Neuronal stem cell (in vitro differentiated cells): ENCODE measurements at places on chromosomes 3 and 15.

DNA sequence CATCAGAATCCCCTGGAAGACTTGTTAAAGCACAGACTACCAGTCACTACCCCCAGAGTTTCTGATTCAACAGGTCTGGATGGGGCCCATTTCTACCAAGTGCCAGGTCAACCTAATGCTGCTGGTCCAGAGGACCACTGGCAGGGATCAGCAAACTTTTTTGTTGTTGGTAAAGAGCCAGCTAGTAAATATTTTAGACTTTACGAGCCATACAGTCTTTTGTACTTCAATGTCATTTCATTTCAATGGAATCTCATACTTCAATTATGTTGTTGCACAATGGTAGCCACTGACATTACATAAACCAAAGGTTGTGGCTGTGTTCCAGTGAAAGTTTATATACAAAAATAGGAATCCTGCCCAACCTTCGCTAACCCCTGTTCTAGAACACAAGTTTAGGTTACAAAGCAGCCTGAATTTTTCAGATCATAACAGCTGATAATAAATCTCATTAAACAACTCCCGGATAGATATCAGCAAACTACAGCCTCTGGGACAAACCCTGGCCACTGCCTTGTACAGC lies 28.7 kb downstream of the ULK4 start:
- no peak for DNase-seq

DNA sequence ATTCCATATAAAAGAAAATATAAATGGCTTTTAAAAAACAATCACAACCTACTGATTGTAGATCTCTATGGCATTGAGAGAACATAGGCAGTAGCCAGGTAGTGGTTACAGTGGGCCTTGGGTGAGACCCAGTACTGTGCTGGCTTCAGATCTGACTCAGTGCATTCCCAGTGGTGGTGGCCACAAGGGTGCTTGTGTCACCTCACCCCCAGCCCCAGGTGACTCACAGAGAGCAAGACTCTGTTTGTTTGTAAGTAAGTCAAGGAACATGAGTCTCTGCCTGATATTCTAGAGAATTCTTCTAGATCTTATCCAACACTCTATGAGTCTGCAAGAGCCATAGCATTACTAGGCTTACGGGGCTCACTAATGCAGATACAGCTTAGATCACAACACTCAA lies 118.8 kb upstream of the AZI2 start:
- no peak for DNase-seq

GRCh38 chr3:39011191-39011736 lies 40.5 kb downstream of the SCN11A start:
- no peak for DNase-seq

GRCh38 chr3:14118400-14119381 lies 6.0 kb downstream of the CHCHD4 start:
- DNase-seq, result no peak

- no peak for DNase-seq
These were observed 112.6 kb downstream of the GABRB3 start for GRCh38 chr15:26660241-26660640.

DNA sequence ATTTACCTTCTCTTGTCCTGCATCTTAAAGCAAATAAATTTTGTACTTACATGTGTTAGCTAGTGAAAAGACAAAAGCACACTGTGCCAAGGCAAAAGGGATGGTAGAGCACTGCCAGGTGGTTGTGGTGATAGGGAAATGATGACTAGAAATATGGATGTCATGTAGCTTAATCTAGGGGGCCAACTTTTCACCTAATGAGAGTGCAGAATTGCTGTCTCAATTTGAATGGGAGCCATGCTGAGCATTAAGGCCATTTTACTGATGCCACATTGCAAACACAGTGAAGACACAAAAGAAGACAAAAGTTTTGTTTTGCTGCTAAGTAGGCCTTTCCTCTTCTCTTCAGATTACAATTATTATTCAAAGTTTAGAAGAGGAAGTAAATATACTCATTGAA lies 274.7 kb downstream of the PDCD6IP start:
- no peak for DNase-seq

GRCh38 chr3:34213478-34213877 lies 415.0 kb downstream of the PDCD6IP start:
- no peak for DNase-seq

DNA sequence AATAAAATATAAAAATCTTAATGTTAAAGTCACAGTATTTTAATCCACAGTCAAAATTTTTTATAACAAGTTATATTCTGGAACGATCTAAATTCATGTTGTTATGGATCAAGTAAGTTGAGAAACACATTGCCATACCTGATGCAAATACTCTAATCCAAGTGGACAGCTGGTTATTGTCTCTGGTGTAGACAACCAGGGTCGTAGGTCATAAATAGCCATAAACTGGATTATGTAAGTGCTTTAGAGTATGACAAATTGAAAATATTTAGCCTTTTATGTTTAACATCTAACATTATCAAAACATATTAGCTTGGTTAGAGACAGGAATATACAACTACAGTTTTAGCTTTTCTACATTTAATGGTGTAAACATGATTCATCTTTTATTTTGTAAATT lies 53.0 kb downstream of the PLSCR2 start:
- DNase-seq, result no peak

GRCh38 chr15:91384189-91384730 lies 284.2 kb downstream of the SV2B start:
- DNase-seq, result no peak

DNA sequence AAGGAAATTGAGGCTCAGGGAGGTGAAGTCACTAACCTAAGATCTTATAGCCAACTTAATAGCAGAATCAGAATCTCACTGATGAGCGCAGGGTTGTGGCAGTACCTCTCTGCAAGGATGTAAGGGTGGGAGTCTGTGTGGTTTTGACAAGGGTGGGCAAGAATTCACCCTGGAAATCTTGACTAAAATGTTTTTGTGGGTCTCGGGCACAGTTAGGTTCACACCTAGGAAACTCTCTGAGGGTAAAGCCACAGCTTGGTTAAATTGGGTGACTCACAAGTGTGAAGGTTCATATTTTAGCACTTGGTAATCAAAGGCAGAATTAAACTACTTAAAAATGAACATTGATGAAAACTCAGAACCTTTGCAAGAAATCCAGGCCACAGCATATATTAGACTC lies 178.2 kb upstream of the EOMES start:
- no peak for DNase-seq

GRCh38 chr3:69203631-69204314 lies 81.4 kb upstream of the LMOD3 start:
- DNase-seq, result no peak

- no peak for DNase-seq
These were observed 2.8 kb downstream of the GOLGA6L2 start for GRCh38 chr15:23444269-23444668.

DNA sequence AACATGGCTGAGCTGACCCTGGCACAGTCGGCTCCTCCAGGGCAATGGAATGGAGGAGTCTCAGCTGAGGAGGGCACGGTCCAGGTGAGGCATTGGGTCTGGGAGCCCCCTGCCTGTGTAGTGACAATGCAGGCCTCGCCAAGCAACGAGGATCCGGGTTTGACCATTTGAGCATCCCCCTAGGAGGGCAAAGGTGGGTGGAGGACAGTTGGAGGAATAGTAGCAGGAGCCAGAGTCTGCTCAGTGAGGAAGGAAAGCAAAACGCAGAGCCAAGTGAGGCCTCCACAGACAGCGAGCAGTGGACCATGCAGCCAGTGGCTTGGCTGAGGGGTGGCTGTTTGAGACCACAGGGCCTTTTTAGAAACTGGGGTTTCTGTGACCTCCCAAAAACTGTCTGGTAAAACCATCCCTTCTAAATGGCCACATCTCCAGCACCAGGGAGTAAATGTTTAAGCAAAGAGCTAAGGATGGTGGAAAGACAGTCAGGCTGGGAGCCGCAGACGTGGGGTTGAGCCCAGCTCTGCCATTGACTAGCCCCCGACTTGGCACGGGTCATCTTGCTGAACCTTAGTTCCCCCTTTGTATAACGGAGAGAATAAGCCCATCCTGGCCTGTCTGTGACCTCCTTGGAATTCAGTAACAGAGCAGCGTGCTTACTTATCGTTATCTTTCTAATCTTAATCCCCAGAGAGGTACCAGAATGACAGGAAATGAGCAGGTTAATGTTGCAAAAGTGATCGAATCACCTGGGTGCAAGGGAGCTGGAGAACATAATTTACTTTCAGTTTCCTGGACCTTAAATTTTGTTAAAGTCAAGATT lies 46.8 kb downstream of the CMTM6 start:
- DNase-seq, result no peak

GRCh38 chr15:91863621-91864255 lies 10.2 kb downstream of the SLCO3A1 start:
- no peak for DNase-seq

DNA sequence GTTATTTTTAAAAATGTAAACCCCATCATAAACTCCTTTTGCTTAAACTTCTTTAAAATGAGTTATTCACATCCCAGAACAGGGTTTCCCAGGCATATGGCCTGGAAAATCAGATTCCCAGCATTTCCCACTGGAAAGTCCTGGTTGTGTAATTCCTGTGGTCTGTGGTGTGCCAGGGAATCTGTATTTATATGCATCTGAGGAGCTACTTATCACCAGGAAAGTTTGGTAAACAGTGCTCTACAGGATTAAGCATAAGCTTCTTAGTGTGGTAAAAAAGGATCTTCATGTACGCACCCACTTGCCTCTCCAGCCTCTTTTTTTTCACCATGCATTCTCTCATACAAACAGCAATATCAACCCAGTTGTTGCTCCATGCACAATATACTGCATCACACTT lies 28.2 kb downstream of the MEIS2 start:
- DNase-seq, result no peak

GRCh38 chr15:74540161-74540760 lies 759 bp upstream of the ARID3B start:
- DNase-seq, result no peak

GRCh38 chr15:35679186-35679585 lies 133.2 kb upstream of the DPH6 start:
- no peak for DNase-seq

- DNase-seq, result peak; percentile 50
These were observed 16.0 kb downstream of the SEC61A1 start for GRCh38 chr3:128068156-128068620.

DNA sequence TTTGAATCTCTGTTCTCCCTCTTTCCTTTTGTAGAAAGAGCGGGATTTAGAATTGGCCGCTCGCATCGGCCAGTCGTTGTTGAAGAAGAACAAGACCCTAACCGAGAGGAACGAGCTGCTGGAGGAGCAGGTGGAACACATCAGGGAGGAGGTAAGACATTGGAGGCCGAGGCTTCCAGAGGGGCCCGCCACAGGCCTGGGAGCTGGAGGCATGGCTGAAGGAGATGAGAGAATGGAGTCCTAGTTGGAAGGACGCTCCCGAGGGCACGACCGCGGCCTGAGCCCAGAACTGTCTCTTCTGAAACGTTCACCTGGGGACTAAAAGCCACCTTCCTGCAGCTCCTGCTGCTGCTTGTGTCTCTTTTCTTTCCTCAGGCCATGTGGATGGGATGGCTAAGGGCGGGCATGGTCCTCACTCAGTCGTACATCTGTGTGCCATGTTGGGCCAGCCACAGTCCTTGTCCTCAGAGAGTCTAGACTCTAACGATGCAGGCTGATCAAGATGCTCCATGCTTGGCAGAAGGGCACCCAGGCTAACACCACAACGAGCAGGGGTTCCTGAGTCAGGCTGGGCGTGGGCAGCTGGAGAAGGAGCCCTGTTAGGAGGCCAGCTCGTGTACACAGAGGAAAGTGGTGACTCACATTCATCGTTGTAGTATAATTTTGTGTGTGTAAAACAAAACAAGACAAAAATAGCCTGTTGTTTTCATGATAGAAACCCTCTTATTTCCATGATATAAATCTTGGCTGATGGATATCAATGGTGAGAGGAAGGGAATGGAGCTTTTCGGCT lies 81.1 kb downstream of the CCK start:
- DNase-seq, result no peak

DNA sequence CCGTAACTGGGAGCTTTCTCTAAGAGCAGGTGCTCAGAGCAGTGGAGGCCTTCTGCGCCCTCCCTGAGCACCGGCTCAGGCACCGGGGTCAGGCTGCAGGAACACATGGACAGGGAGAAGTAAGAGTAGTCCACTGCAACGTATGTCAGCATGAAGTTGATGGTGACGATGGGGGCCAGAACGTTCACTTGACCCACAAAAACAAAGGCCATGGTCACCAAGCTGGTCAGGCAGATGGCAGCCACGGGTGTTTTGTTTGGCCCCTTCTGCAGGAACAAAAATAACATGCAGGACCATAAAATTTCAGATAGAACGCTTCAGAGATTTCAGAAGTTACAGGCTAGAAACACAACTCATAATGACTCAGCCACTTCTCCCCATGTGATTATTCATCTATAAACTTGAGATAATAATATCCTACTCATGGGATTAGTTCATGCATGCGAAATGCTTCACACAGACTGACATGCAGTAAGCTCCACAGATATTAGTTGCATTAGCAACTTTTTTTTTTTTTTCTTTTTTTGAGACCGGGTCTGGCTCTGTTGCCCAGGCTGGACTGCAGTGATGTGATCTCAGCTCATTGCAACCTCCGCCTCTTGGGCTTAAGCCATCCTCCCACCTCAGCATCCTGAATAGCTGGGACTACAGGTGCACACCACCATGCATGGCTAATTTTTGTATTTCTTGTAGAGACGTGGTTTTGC lies 52.2 kb upstream of the HEG1 start:
- no peak for DNase-seq

DNA sequence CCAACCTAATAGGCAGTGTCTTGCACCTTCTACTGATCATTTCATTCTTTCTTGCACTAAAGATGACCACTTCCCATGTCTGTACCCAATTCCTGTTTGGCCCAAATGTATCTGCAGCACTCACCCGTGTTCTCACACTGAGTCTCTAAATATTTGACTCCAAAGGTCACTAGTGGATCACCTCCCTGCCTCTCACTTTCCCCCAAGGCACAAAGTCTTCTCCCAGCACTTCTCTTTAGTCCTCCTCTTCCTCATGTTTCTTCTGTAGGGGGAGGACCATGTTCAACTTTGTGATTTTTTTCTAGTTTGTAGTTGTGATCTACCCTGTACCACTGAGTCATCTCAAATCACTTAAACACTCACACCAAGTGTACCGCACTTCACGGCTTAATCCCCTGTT lies 13.9 kb downstream of the NR1I2 start:
- DNase-seq, result no peak

DNA sequence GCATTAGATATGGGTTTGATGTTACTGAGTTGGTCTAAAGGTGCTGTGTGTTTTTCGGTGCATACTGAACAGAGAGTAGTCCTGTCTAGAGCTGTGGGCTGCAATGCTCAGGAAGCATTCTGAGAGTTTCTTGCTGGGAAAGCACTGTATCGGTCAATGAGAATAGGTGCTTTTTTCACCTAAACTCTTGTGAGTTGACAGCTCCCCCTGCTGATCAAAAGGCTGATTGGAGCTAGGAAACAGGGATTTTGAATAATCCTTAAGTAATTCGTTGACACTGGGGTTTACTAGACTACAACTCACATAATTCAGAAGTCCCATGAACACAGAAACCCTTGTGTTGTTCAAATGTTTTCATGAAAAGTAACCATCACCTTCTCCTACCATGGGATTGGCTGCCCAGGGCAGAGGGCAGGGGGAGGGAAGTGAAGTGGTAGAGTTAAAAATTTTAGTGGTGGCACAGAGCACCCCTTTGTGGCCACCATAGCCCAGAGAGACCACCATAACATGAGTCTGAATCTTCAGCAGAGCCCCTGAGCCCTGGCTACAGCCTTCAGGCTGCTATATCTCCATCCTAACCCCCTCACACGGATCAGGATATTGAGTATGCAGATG lies 13.0 kb upstream of the MANF start:
- DNase-seq, result peak; percentile 71
